Right renal cortex interstitium (tissue), 3 donors: ENCODE measurements at places on chromosomes 12 and 14. TPM values are rescaled to one million over a fixed set of nuclear protein-coding genes. Genes with fewer than 3 reads are reported as not detected.
A peak's percentile ranks its signal among the peaks of the same experiment; 100 is the strongest.

- DNase-seq, result no peak
Measured at GRCh38 chr12:51242876-51243275, 4.2 kb downstream of the DAZAP2 start.

- DNase-seq, result no peak
Measured at GRCh38 chr12:96906498-96906848, 584 bp upstream of the NEDD1 start.

GRCh38 chr12:92955997-92956663 lies 27.0 kb upstream of the EEA1 start:
- no peak for DNase-seq

DNA sequence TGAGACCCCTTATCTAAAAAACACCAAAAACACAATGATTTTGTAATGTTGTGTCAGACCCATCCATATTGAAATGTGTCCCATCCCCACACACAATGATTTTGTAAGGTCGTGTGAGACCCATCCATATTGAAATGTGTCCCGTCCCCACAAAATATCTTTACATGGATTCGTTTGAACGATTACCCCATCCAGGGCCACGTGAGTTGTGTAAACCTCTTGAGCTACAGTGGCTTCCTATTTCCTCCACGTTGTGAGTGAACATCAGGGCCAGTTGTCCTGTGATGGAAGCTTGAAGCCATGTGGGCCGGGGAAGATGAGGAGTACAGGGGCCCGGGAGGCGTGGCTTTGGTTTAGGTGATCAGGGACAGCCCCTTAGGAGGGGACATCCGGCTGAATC lies 27.0 kb upstream of the ULK1 start:
- DNase-seq, result no peak

DNA sequence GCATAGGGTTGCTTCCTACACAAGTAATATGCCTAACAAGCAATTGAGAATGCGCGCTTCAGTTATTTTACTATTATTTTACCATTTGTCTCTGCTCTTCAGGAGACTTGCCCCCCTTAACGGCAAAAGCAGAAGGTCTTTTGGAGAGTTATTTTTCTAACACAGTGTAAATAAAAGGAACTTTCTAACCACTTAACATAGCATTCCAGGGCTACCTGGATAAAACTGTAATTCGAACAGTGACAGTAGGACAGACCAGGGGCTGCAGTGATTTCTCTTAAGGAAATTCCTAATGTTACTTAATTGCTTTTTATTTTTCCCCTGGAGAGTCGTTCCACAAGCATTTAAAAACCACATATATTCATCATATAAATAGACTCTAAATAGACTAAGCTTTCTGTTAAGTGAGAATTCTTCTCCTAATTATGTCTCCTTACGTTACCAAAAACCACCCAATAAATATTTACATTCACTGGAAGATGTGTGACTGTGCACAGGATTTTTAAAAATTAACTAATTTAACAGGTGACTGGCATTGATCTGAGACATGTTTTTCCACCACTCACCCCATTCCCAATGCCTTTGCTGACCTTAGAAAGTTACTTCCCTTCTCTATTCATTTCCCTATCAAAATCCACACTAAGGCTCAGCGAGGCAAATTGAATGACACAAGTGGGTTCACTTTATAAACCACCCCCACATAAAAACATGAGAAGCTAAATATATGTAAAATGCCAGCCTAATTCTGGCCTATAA lies 72.4 kb downstream of the RNF34 start:
- no peak for DNase-seq

DNA sequence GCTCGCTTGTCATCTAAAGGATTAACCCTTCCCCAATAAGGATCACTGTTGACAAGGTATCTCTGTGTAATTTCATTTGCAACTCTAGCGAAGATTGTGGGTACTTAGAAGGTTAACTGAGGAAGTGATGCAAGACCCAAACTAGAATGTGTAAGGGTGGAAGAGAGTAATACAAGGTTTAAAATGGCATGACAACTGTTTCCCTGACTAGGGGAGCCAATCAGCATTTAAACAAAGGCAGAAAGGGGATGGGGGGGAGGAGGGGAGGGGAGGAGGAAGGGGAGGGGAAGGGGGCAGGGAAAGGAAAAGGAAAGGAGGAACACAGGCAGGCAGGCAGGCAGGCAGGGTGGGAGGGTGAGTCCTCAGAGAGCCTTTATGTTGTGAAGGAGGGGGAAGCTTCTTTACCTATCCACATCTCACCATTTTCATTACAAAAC lies 31.1 kb downstream of the NRDE2 start:
- no peak for DNase-seq

Gene TAS2R7
- polyA plus RNA-seq, result not detected

Gene GDF3
- 0.55 TPM for polyA plus RNA-seq

GRCh38 chr14:51002406-51002999 lies 58.2 kb upstream of the PYGL start:
- no peak for DNase-seq

Gene RIMBP2
- 17.7 TPM for polyA plus RNA-seq

Gene P2RX2
- polyA plus RNA-seq, result 0.86 TPM

DNA sequence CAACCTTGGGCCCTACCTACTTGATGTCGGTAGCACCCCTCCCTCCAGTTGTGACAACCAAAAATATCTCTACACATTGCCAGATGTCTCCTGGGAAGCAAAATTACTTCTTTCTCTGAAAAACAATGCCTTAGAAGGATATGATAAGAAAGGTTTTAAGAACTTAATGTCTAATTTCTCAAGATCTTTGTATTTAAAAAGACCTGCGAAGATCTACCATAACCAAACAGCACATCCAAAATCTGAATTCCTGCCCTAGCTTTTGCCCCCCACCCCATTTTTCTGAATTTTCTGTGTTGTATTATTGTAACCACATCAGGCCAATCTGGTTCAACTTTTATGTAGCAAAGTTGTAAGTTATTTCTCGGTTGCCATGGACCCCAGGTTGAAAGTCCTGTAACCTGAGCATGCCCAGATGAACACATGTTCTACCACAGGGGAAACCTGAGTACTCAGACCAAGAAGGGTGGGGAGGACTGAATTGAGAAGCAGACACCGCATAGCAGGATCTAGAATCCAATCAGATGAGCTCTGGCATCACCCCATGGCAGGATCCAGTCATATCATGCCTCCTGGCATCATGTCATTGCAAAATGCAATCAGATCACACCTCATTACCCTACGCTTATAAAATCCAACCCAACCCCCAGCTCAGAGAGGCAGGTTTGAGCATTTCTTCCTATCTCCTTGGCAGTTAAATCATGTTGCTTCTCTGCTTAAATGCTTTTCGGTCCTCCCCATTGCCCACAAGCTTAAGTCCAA lies 8.7 kb downstream of the TMEM253 start:
- no peak for DNase-seq

GRCh38 chr12:106240821-106241220 lies 7.0 kb downstream of the CKAP4 start:
- no peak for DNase-seq

GRCh38 chr12:108337235-108338223 lies 1.6 kb downstream of the CMKLR1 start:
- DNase-seq, result no peak

GRCh38 chr14:70086685-70087379 lies 101.9 kb downstream of the SLC8A3 start:
- DNase-seq, result peak; percentile 21

GRCh38 chr14:54481695-54482094 lies 7.1 kb downstream of the GMFB start:
- no peak for DNase-seq

Gene GPR135
- polyA plus RNA-seq, result 3.7 TPM

Gene DNM1L
- polyA plus RNA-seq, result 99.1 TPM

DNA sequence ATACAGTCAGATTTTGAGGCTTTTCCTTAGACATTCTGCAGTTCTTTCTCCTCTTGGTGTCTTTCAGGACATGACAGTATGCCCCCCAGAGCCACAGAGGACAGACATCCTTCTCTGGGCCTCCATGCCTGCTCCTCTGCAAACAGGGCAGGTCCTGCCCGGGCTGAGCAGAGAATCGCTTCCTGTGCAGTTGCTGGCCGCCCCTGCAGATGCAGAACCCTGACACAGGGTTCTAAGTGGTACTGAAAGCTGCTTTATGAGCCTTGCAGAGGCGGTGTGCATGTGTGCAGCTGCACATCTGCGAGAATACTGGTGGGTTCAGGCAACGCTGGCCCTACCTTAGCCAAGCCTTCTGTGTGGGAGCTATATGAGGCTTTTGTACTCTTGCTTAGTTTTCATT lies 54.5 kb downstream of the FLRT2 start:
- no peak for DNase-seq

DNA sequence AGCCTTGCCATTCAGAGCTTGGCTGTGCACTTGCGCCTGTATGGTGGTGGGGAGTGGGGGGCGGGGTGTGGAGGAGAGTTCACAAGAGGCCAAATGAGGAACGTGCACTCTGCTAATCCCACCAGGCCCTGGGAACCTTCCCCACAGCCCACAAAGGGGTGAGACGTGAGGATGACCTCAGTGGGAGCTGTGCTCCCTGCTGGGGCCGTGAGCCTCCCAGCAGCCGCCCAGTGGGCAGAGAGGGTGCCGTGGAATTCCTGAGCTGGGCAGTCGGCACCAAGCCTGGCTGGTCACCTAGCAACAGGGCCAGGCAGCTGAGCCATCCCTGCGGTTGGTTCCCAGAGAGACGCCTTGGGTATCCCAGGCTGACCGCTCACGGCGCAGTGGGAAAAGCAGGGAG lies 53.7 kb downstream of the CCNK start:
- no peak for DNase-seq

Gene SMOC1
- 1.7 TPM for polyA plus RNA-seq

DNA sequence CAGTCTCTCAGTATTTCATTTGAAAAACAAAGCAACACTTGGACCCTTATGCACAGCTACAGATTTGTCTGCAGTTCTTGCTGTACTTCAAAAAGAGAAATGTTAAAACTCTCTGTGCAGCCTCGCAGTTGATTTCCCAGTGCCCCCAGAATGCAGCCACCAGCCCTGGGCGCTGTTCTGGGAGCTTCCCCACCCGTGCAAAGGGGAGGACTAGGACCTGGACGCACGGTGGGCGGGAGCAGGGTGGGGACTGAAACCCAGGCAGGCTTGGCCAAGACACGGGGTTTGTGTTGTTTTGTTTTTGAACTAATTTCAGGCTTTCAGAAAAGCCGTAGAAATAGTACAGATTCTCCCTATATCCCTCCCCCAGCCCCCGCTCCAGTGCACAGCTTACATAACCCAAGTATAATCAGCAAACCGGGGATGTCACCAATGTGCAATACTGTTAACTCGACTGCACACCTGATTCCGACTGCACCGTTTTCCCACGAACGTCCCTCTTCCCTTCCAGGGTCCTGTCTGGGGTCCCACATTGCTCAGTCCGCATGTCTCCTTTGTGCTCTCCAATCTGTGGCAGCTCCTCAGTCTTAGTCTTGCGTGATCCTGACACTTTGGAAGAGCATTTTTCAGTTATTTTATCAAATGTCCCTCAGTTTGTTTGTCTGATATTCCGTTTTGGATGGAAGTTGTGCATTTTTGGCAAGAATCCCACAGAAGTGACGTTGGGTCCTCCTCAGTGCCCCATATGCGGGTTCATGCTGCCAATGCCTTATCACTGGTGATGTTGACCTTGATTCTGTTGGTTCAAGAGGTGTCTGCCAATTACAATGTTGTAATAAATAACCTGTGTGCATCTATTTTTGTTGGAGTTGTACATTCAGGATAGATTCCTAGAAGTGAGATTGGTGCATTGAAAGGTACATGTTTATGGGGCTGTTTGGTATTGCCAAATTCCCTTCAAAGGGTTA lies 95.9 kb downstream of the SETD3 start:
- DNase-seq, result no peak

DNA sequence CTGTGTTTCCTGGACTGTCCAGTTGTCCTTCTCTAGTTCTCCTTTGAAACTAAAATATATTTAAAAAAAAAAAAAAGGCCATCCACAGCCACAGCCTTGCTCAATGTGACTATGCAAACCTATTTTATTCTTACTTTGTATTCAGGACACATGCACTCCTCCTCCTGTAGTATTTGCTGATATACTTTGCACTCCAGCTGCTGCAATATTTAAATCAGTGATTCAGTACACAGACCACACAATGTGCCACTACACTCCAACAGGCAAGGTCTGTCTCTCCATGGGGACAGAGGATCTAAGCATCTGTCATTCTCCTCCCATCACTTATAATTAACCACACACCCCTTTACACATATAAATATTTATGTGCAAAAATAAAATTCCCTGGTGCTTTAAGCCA lies 40.2 kb upstream of the CCDC196 start:
- DNase-seq, result no peak

GRCh38 chr12:93137656-93138612 lies 208.8 kb upstream of the EEA1 start:
- DNase-seq, result no peak

GRCh38 chr14:55125403-55125802 lies 3.6 kb upstream of the LGALS3 start:
- DNase-seq, result no peak

Gene FSCB
- polyA plus RNA-seq, result not detected

GRCh38 chr12:63949902-63950301 lies 105.4 kb downstream of the SRGAP1 start:
- DNase-seq, result no peak

DNA sequence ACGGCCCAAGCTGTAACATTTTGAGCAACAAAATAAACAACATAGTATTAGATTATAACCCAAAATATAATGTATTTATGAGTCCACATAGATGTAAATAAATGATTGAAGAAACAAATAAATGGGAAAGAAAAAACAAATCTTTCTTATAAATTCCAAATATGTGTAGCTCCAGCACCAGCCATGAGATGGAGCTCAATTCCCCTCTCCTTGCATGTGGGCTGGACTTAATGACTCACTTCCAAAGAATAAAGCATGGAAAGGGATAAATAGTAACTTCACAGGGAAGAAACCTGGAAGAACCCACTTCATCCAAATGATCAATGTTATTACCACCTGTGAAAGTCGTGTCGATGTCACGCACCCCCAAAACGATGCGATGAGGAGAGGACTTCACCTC lies 158.8 kb downstream of the RPAP3 start:
- no peak for DNase-seq

DNA sequence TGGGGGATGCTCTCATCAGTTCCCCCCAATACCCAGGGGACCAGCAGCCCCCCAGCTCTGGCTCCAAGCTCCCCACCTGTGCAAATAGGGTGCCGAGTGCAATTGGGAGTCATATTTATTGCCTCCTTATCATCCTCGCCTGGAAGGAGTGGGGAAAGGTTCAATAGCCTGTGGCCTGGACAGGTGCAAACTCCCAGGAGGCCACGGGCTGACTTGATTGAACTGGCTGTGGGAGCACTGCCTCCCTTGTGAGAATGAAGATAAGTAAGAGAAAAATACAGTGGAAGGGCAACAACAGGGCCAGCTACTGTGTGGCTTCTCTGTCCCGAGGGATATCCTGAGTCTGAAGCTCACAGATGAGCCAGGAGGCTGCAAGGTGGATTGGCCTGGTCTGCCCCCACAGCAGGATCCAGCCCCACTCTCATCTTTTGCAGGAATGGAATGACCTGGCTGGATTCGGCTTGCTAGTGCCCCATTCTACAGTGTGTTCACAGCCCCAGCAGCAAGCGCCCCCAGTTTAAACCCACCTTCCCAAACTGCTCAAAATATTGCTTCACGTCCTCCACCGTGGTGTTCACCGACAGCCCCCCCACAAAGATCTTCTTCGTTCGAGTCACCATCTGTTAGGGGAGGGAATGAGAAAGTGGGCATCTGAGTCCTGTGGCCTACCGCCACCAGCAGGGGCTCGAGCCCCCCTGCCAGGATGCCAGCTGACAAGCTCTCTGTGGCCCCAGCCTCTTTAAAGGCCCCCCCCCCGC lies 6.3 kb downstream of the MSI1 start:
- no peak for DNase-seq
